ENCODE measurements at places on chromosomes 16 and 17. TPM values are rescaled to one million over a fixed set of nuclear protein-coding genes. Genes with fewer than 3 reads are reported as not detected.

- H3K27me3 ChIP-seq, result no peaks in the 10 kb centered on the region
- peak overlapping the region; percentile 34 for H3K4me3 ChIP-seq
- no peaks in the 10 kb centered on the region for H3K36me3 ChIP-seq
Observed at GRCh38 chr17:17849147-17849820, 12.5 kb upstream of the SREBF1 start.

SUMO2 gene
- total RNA-seq, result 687 TPM

DNA sequence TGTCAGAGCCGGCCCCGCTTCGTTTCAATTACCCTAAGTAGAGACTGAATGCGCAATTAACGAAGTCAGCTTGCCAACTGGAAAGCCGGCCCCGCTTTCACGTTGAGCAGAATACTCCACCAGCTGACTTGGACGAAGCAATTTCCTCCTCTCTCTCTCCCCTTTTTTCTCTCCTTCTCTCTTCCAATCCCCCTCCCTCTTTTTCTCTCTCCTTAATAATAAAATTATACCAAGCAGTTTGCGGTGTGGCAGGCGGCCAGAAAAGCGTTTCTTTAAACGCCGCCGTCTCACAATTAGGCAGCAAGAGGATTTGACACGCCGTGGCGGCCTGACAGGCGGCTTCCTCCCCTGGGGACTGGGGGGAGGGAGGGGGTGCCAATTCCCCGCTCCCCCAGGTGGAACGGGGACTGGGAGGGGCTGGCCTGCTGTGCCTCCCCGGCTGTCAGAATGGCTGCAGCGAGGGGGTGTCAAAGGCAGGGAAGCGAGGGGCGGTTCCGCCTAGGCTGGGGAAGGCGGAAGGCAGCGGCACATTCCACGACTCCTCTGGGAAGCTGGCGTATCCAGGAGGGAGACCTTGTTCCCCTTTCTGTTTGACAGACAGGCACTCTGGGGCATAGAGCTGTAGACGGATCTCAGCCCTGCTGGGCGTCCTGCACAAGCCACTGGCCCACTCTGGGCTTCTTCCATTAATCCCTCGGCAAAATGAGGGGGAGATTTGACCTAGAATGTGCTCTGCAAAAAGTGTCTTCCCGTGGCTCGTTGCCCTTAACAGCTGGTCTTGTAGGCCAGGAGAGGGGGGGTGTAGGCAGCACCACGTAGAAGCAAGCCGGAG is 52.7 kb downstream of the SREBF1 start:
- peak overlapping the region; percentile 59 for H3K4me3 ChIP-seq
- peaks cover 19% of the 10 kb centered on the region for H3K4me1 ChIP-seq
- no peaks in the 10 kb centered on the region for H3K27me3 ChIP-seq
- DNase-seq, result peak; percentile 46
- no peaks in the 10 kb centered on the region for H3K36me3 ChIP-seq

HOXB13 gene
- total RNA-seq, result not detected
